ENCODE measurements at places on chromosomes 2 and 18.

DNA sequence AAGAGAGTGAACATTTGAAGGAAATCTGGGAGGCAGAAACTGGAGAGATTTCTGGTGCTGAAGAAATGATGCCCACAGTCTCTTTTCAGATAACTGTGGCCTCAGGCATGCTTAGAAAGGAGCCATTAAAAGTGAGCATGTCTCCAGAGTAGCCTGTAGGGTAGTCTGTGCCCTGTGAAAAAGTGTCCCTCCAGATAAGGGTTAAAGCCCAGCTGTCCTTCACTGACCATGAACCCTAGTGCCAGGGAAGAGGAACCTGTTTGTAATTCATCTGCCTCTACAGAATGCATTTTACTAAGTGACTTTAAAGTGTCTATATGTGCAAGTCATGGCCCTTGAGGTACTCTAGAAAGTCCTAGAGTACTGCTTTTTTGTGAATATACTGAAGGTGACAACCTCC lies 30.5 kb upstream of the EHBP1 start:
- no peak for DNase-seq

DNA sequence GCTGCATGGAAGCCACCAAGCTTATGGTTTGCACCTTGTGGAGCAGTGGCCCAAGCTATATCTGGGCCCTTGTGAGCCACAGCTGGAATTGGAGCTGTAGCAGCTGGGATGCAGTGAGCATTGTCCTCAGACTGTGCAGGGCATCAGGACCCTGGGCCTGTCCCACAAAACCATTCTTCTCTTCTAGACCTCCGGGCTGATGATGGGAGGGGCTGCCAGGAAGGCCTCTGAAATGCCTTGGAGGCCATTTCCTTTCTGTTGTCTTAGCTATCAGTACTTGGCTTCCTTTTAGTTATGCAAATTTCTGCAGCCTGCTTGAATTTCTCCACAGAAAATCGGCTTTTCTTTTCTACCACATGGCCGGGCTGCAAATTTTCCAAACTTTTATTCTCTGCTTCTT lies 46.4 kb upstream of the CSRNP3 start:
- no peak for DNase-seq

GRCh38 chr2:33275689-33276444 lies 200.6 kb upstream of the RASGRP3 start:
- peak; percentile 26 for DNase-seq

GRCh38 chr2:157787364-157787938 lies 88.7 kb downstream of the ACVR1 start:
- no peak for DNase-seq

GRCh38 chr18:13804305-13804704 lies 19.6 kb upstream of the MC5R start:
- DNase-seq = no peak

DNA sequence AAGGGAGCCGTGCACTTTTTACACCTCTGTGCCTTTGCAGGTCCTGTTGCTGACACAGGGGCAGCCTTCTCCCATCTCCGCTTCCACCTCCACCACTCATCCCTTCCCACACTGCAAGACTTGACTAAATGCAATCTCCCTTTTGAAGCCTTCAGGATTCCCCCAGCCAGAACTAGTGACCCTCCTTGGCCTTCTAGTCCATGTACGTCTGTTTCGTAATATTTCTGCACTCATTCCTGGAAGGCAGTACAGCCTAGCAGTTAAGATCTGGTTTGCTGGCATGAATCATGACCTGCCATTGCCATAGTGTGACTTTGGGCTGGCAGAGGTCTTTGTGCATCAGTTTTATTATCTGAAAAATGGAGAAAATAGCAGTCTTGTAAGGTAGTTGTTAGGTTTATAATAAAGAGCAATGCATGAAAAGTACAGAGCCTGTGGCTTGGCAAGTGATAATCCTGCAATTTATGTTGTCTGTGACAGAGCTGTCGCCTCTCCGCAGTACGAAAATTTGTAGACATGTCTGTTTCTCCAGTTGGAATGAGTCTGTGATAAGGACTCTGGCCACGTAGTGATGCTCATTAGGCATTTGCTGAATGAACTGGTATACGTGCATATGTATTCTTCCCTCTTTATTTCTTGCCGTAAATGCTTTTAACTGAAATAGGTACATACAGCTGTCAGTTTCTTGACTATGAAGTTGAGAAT lies 36.7 kb downstream of the NCK2 start:
- no peak for DNase-seq

DNA sequence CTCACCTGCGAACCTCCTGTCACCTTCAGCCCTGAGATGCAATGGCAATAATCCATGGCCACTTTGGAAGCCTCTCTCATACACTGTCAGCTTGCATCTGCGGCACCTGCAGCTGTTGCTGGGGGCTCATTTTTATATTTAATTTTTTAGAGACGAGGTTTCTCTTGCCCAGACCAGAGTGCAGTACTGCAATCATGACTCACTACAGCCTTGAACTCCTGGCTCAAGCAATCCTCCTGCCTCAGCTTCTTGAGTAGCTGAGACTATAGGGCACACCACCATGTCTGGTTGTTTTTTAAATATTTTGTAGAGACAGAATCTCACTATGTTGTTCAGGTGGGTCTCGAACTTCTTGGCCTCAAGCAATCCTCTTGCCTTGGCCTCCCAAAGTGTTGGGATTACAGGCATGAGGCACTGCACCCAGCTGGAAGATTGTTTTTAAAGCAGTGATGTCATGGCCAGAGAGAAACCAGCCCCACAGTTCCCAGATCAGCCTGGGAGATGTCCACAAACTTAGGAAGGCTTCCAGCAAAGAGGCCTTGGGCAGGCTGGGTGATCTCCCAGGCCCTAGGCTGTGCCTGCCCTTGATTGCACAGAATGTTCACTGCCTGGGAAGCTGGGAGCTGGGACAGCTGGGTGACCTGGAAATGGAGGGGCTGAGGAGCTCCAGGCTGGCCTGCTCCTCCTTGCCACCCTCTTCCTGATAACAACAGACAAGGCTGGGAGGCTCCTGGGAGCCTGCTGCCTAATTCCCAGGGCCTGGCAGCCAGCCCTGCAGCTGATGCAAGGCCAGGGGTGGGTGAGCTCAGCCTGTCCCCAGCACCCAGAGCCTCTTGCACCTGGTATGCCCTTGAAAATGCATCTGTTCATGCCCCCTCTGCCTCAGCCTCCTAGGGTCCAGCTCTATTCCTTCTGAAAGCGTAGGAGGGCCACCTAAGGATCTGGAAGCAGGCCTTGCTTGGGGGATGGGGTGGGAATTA lies 27.1 kb downstream of the SH2D6 start:
- DNase-seq = no peak

- no peak for DNase-seq
Measured at GRCh38 chr2:53802617-53803151, 15.8 kb downstream of the ERLEC1 start.

DNA sequence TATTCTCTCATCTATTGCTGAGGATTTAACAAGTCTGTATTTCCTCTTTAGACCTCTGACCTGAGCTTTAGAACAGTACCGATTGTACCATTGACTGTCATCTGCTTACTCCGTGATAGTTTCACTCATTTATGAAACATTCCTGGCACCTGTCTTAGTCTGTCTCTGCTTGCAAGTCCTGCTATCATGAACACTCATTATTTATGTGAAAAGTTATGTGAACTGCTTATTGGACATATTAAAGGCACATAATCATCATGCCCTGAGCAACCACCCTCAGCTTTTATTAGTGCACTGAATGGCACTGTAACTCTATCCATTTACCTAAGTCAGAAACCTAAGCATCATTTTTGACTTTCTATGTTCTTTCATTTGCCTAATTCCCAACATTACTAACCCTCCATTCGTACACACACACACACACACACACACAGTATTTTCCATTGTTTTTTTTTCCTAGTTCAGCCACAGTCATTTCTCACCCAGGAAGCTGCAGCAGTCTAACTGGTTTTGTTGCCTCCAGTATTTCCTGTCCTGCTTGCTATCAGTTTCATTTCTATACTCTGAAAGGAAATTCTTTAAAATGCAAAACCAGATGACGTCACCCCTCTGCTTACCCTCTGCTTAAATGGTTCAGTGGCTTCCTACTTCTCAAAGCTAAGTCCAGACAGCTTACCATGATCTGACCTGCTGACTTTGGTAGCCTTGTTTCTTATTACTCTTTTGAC lies 146.1 kb downstream of the HAUS1 start:
- DNase-seq = peak; percentile 36

DNA sequence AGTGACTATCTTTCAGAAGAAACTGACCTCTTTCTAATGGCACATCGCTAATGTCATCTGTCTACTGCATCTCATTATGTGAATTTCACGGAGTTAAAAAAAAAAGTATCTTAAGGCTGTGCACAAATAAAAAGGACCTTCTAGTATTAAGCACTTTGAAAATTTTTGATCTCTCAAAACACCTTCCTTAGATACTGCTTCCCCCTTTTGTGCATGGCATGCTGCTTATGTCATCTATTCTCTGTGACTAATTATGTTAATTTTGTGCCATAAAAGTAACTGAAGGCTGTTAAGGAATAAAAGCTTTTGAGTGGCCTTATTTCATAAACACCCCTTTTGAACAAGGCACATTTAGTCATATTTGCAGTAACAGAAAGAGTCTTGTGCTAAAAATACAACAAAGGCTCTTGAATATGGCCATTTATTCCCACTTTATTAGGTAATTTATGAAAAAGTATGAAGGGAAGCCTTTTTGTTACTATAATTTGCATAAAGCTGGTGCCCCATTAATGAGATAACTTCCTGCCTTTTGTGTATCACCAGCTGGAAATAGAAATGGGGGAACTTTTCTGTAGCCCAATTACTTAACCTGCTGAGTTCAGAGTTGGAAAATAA lies 1412.0 kb upstream of the ZEB2 start:
- DNase-seq = no peak

- no peak for DNase-seq
Measured at GRCh38 chr2:105490956-105491355, 92.1 kb upstream of the FHL2 start.

DNA sequence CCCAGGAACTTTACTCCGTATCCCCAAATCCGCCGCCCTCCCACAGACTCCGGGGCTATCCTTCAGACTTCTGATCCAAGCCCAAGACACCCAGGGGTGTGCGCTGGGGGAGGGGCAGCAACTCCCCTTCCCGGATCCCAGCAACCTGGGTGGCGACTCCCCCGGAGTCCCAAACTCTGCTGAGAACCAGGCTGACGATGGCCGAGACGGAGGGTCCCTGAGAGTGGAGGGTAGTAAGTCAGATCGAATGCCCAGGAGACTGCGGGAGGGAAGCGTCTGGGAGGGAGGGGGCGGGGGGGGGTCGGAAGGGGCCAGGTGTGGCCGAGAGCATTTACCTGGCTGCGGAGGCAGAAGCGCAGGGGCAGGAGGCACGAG lies 7.0 kb upstream of the TNS1 start:
- no peak for DNase-seq

DNA sequence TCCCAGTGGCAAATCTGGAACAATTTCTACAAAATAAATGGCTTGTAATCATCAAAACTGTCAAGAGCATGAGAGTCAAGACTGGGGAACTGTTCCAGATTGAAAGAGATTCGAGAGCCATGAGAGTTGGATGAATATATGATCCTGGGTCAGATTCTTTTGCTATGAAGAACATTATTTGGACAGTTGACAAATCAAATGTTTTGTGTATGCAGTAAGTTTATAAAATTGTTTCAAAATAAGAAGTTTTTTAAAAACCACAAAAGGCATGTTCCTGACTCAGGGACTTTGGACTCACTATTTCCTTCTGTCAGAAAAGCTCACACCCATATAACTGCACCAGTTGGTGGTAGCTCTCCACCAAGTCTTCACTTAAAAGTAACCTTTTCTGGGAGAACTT lies 38.5 kb downstream of the ROCK2 start:
- DNase-seq = no peak

DNA sequence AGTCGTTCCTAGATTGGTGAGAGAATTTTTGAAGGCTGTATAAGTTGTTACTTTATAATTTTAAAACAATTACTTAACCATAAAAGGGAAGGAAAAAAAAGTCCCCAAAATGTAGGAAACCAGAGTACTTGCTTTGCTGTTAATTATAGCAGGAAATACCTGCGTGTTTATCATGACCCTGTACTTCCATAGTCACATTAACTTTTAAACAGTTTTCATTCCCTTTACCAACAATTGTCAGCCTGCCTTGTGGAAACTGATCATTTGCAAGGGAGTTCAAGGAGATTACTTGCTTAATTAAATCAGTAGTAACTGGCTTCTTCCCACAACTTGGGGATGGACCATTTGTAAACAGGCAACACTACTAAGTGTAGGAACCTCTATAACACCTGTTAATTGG lies 6.4 kb upstream of the ITPRID2 start:
- DNase-seq = no peak

GRCh38 chr2:201237486-201238123 lies 22.7 kb upstream of the CASP8 start:
- DNase-seq = no peak

GRCh38 chr2:176164611-176165369 lies 7.7 kb downstream of the HOXD3 start:
- DNase-seq = no peak

- DNase-seq = no peak
Measured at GRCh38 chr18:228586-228985, 39.3 kb downstream of the THOC1 start.

- DNase-seq = no peak
Measured at GRCh38 chr2:101617796-101618195, 79.7 kb upstream of the MAP4K4 start.

DNA sequence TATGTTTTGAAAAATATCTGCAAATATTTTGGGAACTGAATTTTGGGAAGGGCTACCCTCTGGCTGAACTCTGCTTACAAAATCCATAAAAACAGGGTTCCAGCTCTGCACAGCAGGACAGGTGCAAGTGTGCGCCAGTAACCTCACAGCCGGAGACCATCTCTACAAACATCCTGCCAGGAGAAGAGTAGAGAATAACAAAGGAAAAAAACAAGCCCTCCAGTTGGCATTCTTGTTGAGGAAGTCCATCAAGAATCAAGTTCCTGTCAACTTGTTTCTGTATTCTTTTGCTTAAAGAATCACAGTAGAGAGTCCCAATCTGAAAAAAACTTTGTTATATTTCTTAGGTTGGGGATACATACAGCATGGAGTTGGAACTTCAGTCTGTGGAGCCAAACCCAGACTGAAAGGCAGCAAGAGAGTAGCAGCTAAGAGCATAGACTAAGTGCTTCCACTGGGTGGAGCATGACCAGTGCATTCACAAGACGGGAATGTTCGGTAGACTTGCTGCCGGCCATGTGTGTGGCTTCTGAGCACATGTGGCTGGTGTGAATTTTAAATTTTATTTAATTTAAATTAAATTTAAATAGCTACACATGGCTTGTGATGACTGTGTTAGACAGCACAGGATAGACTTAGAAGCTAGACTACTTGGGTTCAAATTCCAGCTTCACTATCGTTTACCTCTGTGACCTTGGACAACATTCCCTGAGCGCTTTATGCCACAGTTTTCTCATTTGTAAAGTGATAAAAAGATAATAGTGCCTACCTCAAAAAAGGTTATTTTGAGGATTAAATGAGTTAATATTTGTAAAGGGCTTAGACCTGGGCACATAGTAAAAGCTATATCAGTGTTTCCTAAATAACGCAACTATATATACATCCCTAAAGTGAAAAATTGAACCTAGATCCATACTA lies 41.9 kb downstream of the SPTBN1 start:
- no peak for DNase-seq

GRCh38 chr2:159703491-159703890 lies 8.8 kb upstream of the MARCHF7 start:
- no peak for DNase-seq
